ENCODE measurements at places on chromosomes 7 and 10. TPM values are rescaled to one million over a fixed set of nuclear protein-coding genes. Genes with fewer than 3 reads are reported as not detected.
A peak's percentile ranks its signal among the peaks of the same experiment; 100 is the strongest.

- DNase-seq, result peak; percentile 2
Measured at GRCh38 chr7:19991936-19992335, 218.5 kb upstream of the TMEM196 start.

DNA sequence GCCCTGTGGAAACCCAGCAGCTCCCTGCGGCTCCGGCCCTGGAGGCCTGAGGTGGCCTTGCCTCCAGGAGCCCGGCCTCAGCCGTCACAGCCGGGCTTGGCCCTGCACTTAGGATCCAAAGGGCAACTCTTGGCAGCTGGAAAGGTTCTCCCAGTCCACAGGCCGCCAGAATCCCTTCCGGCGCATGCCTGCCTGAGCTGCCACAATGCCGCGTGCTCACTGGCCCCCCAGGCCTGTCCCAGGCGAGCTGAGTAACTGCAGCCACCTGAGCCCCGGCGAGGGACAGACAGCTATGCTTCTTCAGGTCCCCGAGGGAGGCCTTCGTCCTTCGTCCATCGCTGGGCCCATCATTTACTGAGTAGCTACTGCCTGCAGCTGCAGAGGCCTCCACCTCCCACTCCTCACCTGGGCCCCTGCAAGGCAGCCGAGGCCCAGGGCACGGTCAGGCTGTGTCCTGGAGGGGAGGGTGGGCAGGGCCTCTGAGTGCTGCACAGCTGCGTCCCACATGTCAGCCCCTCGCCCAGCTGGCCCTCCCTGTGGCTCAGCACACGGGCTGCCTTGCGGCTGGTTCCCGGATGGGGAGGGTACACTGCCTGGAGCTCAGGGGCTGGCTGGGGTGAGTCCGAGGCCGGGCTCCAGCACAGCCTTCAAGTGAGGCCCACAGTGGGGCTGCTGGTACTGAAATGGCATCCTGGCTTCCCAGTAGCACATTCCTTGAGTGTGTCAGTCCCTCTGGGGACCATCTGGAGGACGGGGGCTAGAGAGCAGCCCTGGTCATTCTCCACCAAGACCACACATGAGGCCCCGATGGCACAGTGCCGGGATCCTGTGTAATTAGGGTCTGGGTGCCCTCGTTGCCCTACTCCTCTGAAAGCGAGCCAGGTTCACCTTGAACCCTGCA lies 172.5 kb downstream of the ELFN1 start:
- DNase-seq, result no peak

DNA sequence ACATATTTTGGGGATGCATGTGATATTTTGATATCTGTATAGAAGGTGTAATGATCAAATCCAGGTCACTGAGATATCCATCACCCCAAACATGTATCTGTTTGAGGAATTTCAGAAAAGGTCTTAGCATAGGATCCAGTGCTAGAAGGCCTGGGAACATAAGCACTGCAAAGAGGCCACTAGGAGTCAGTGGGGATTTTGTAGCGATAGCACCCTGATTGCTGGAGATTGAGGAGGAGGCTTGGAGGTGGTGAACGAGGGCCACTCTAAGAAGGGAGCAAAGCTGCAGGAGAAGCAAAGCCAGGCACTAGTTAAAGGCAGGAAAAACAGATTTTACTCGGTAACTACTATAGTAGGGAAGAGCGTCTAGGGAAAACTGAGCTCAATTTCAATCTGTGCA lies 324.0 kb downstream of the LHFPL3 start:
- no peak for DNase-seq

DNA sequence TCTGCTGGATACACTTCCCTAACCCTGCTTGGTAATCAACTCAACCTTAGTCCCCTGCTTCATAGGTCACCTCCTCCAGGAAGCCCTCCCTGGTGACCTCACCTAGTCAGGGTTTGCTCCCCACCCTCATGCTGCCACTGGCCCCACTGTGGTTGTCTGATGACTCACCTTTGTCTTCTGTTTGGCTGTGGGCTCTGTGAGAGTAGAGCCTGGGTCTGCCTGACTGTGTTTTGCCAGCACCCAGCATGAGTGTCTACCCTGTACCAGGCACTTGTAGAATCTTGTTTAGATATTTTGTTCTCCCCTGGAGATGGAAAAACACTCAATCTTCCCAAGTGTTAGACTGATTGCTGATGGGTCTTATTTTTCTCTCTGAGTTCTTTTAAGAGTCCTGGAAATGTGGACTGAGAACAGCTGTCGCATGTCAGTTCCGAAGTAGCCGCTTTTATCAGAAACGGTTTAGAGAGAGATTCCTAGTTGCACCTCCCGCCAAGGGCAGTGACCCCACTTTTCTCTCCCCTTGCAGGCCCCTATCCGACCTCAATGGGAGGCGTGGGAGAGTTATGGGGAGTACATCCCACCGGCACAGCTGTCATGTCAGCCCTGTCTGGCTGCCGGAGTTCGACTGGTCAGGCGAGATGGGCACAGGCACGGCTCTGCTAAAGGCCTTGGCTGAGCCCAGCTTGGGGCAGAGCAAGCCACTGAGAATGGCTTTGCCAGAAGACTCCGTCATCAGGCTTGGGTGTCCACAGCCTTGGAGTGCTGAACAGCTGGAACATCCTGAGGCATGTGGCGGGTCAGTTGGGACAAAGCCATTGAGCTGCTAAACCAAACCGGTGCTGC lies 134.3 kb downstream of the GRK5 start:
- DNase-seq, result peak; percentile 86

GRCh38 chr10:102462512-102463054 lies 11.2 kb upstream of the C10orf95 start:
- no peak for DNase-seq

GRCh38 chr7:30968294-30968693 lies 4.5 kb downstream of the GHRHR start:
- DNase-seq, result no peak

- DNase-seq, result no peak
Measured at GRCh38 chr7:101562531-101563197, 66.4 kb downstream of the MYL10 start.

GRCh38 chr10:9825491-9826018 lies 1192.1 kb upstream of the CELF2 start:
- peak; percentile 41 for DNase-seq

DNA sequence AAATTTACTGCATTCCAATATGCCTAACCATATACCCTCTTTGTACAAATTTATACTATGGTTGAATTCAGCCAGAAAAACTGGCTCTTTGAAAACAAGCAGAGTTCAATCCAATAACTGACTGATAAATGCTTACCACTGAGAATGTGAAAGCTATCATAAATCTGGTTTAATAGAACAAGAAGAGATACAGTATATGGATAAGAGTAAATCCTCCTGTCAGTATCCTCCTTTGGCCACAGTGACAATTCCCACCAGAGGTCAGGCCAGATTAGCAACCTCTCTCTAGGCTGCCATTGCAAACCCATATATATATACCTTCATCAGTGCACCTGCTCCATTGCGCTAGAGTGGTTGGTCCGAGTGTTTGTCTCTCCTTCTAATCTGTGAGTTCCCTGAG lies 647.2 kb downstream of the GRM8 start:
- DNase-seq, result no peak

The LIPM gene
- not detected for total RNA-seq

All from fibroblast of villous mesenchyme (primary cell).